Activated naive CD4-positive, alpha-beta T cell treated with anti-CD3 and anti-CD28 coated beads, Interleukin-2, amount 50 U/mL, for 72 hours (primary cell): ENCODE measurements at places on chromosomes 5 and 9. TPM values are rescaled to one million over a fixed set of nuclear protein-coding genes. Genes with fewer than 3 reads are reported as not detected.

- no peak for DNase-seq
Observed at GRCh38 chr5:28499766-28500290, 1461.4 kb upstream of the CDH9 start.

The TGFBI gene
- total RNA-seq, result not detected

The HSPA9 gene
- total RNA-seq, result 393 TPM

- peak; percentile 60 for DNase-seq
Observed at GRCh38 chr5:139446956-139447779, 7.8 kb upstream of the DNAJC18 start.
